ENCODE measurements at places on chromosomes 2 and 18. TPM values are rescaled to one million over a fixed set of nuclear protein-coding genes. Genes with fewer than 3 reads are reported as not detected.

The PHOSPHO2 gene
- 3.3 TPM for total RNA-seq

The DNPEP gene
- 76.5 TPM for total RNA-seq

The EMILIN1 gene
- 17.4 TPM for total RNA-seq

The CRYGD gene
- not detected for total RNA-seq

All from Right ventricle myocardium superior (tissue), 1 donor.